BJ (cell line): ENCODE measurements at places on chromosomes 13 and 19.

- DNase-seq = no peak
Observed at GRCh38 chr19:28332351-28332750, 880.6 kb downstream of the UQCRFS1 start.

- no peak for DNase-seq
Observed at GRCh38 chr19:17255150-17255621, 9.4 kb downstream of the USHBP1 start.

DNA sequence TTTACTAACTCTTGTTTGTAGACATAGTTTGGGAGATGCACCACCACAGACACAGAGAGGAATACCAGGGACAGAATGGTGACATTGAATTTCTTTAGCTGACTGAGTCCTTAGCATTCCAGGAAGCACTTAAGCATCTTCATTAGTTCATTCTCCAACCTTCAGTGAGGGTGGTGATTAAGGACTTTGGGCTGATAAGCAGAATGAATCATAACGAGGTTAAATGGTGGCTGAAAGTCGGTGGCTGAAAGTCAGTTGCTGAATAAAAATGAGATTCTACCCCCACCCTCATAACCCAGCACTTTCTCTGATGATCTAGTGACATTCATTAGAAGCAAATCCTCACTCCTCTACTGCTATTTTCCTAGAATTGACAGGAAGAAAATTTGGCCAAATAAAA, 10.6 kb downstream of the PCDH8 start:
- no peak for DNase-seq

DNA sequence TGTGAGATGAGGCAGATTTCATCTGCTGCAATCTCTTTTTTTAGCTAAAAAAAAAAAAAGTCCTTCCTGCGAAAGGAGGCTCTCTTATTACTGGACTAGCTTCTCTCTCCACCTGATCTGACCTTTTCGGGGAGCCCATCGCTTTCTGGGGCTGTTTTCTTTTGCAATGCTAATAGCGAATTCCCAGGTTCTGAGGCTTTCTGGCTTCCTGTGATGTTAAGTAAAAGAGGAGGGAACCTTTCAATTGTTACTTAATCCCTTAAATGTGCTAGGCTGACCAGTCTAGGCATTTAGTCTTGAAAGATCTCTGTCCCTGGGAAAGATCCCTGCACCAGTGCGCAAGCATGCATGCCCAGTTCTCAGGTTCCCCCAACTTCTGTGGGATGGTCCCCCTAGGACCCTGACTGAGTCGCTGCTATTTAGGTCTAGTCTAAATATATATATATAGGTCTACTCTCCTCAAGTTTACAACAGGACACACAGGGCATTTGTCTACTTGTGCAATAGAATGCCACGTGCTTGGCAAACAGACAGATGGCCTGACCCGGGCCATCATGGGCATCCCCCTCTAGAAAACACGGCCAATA, 224.7 kb downstream of the ZNF536 start:
- no peak for DNase-seq

DNA sequence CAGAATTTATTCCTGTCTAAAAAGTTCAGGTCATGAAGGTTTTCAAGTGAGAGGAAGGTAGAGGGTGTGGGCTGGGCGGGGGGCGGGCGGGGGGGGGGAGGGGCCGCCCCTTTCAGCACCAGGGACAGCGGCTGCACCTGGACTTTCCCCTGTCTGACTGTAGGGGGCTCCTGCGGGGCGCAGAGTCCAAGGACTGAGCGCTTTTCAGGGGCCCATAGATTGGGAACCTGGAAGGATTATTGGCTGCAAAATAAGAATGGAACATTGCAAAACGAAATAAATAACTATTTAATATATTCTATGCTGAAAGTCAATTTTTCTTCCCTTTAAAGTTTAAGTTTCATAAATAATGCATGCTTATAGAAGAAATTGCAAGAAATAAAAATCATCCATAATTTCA, 8.9 kb upstream of the CYP4F3 start:
- no peak for DNase-seq

GRCh38 chr13:109989155-109989554, 202.8 kb upstream of the IRS2 start:
- no peak for DNase-seq

DNA sequence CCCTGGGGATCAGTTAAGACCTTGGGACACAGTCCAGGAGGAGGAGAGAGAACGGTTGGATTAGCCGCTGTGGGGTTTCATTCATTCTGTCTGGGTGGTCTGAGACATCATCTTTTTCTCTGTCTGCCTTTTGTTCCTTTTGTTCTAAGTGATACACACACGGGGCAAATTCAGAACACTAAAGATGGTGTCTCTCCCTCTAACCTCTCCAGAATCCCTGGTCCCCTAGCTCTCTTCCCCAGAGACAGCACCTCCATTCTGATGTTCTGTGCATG, 5.0 kb downstream of the BICRA start:
- no peak for DNase-seq

DNA sequence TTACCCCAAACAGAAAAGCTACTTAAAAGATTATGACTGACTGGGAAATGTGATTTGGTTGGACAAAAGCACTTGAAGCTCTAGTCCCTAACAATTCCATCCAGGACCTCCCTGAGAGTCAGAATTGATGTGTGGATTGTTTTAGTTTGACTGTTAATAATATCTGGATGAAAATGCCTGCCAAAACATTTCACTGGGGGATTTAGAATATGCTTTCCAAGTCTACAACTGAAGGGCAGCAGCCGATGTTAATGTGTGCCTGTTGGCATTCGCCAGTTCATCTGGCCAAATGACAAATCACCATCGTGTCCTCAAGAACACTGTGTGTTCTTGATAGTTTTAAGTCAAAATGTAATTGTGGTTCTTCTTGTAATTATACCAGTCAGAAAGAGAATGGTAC, 76.0 kb upstream of the TSC22D1 start:
- DNase-seq = no peak

DNA sequence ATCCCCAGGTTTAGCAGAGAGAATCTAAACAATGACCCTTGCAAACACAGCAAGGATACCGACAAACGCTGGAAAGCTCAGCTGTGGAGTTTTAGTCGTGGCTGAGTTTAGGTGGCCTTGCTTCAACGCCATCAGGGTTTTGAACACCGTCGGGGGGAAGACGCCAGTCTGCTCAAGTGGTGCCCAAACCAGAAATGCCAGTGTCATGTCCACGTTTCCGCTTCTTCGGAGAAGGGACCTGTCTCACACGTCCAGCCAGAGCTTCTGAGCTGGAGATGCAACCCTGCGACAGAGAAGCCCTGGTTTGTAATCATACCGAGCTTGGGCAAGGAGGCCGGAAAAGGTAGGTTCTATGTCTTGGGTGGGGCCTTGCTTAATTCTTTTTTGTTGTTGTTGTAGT, 42.6 kb upstream of the ATP11A start:
- no peak for DNase-seq

GRCh38 chr13:51729866-51730553, 74.0 kb downstream of the DHRS12 start:
- no peak for DNase-seq

DNA sequence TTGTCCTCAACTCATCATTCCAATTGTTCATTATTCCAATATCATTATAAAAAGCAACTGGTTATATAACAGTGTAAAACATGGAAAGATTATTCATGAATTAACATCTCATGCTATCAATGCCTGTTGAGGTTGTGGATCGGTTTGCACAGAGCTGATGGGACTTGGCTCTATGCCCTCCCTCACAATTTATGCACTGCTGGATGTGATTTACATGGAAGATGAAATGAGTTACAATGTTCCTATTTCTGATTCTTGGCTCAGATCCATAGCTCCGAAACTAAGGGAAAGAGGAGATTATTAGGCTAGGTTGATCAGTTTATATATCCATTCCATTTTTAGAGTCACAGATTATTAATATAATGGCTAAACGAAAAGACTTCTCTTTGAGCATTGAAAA, 38.6 kb downstream of the SCEL start:
- DNase-seq = no peak

- peak; percentile 71 for DNase-seq
Observed at GRCh38 chr13:46296921-46297320, 85.2 kb downstream of the LRRC63 start.

- no peak for DNase-seq
Observed at GRCh38 chr19:50693064-50693975, 26.3 kb downstream of the SHANK1 start.

GRCh38 chr19:38655148-38655824, 7.8 kb downstream of the ACTN4 start:
- DNase-seq = no peak

DNA sequence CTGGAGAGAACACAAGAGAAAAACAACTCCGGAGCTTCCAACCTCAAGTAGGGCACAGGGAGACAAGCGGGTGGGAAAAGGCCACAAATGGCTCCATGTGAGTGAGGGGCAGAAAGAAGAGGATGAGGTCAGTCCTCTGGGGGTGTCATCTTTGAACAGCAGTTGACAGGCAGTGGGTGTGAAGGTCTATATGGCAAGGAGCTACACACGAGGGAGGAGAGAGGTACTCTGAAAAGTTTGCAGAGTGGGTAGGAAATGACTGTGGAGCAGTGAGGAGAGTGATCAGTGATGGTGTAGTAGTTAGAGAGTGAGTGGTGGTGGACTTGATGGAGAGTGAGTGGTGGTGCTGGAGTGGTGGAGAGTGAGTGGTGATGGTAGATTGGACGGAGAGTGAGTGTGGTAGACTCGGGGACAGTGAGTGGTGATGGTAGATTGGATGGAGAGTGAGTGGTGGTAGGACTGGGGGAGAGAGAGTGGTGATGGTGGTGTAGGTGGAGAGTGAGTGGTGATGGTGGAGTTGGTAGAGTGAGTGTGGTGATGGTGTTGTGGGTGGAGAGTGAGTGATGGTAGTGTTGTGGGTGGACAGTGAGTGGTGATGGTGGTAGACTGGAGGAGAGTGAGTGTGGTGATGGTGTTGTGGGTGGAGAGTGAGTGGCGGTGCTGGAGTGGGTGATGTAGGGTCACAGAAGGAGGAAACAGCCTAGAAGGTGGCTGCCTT, 4.0 kb downstream of the TFDP1 start:
- DNase-seq = no peak

- no peak for DNase-seq
Observed at GRCh38 chr13:109575821-109576220, 210.6 kb downstream of the IRS2 start.

DNA sequence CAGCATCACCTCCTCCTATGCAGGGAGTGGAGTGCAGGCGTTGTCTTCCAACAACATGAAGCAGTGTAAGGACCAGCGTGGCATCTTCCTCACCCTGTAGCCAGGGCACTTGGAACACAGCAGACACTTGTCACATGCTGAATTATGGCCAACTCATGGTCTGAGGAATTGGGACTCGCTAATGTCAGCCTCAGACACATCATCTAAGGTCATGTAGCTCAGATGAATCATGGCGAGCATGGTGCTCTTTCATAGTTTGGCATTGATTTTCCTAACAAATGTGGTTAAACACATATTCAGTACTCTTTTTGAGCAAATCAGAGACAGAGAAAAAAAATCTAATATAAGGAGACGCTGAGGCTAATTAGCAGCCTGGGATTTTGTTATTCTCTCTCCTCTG, 99.6 kb upstream of the SGCG start:
- no peak for DNase-seq

DNA sequence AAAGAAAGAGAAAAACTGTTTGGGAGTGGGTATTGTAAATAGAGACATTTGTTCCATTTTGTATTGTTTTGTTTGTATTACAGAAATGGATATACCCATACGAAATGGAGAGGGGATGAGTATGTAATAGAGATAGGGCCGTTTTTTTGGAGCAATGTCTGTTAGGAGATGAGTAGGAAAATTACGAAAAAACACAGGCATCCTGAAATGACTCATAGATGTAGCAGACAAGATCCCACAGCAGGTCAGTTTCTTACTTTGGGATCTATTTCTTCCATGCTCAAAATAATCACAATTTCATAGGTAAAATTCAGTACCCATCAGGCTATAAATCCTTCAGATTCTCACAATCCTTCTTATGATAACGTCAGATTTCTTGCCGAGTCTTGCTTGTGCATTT, 779.4 kb upstream of the SLITRK1 start:
- no peak for DNase-seq

GRCh38 chr13:108087810-108088209, 127.5 kb downstream of the LIG4 start:
- DNase-seq = no peak

DNA sequence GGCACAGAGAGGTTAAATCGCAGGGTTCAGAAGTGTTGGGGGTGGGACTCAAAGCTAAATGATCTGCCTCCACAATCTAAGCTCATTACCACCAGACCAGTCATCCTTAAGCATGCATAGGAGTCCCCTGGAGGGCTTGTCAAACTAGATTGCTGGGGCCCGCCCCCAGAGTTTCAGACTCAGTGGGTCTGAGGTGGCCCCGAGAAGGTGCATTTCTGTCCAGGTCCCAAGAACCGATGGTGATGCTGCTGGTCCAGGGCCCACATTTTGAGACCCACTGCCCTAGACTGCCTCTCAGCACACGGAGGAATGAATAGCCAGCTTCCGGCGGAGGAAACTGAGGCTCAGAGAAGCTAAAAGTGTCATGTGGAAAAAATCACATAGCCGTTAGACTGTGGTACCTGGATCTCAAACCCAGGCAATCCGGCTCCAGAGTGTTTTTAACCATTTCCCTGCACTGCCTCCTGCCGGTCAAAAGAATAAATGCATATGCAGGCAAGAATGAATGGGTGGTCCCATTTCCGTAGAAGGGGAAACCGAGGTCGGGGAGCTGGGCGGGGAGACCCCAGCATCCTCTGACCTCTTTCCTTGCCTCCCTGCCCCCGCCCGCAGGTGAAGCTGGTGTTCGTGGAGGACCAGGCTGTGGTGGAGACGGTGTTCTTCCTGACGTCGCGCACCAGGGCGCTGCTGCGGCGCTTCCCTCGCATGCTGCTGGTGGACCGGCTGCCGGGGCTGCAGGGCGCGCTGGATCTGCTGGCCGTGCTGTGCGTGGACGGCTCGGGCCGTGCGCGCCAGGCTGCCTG, 23.8 kb downstream of the ZSWIM9 start:
- DNase-seq = no peak

DNA sequence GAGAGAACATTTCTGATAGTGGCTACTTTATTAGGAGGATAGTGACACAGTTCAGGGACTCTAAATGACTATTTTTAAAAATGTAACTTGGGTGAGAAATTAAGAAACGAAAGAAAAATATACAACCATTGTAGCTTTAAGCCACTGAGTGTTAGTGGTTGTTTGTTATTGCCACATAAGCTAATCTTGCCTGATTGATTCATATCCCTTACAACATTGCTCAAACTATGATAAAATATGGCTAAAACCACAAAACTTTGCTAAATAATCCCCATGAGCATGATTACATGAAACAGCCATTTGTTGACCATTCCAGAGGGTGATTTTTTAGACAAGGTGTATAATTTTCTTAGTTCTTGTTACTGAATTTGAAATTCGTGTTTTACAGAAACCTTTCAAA, 343.4 kb downstream of the SLITRK5 start:
- DNase-seq = no peak

GRCh38 chr13:50123862-50124535, 108.8 kb downstream of the KCNRG start:
- peak; percentile 37 for DNase-seq

GRCh38 chr19:1421218-1421957, 14.0 kb downstream of the DAZAP1 start:
- no peak for DNase-seq

DNA sequence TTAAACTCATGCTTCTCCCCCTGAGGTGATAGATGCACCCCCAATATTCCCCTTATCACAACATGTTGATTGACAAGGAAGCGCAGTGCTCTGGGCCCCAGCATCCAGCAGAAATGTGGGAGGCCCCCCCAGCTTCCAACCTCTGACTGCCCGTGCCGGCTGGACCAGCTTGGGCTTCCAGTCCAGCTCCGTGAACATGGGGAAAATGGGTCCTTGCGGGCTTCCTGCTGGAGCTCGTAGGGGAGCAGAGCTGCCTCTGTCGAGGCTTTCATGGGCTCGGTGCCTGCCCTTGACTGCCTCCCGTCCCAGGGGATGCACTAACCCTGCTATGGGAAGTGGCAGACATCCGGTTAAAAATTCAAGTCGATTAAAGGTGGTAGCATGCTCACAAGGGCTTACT, 188.9 kb downstream of the COL4A1 start:
- DNase-seq = no peak
